ENCODE measurements at places on chromosomes 5 and 9. TPM values are rescaled to one million over a fixed set of nuclear protein-coding genes. Genes with fewer than 3 reads are reported as not detected.

DNA sequence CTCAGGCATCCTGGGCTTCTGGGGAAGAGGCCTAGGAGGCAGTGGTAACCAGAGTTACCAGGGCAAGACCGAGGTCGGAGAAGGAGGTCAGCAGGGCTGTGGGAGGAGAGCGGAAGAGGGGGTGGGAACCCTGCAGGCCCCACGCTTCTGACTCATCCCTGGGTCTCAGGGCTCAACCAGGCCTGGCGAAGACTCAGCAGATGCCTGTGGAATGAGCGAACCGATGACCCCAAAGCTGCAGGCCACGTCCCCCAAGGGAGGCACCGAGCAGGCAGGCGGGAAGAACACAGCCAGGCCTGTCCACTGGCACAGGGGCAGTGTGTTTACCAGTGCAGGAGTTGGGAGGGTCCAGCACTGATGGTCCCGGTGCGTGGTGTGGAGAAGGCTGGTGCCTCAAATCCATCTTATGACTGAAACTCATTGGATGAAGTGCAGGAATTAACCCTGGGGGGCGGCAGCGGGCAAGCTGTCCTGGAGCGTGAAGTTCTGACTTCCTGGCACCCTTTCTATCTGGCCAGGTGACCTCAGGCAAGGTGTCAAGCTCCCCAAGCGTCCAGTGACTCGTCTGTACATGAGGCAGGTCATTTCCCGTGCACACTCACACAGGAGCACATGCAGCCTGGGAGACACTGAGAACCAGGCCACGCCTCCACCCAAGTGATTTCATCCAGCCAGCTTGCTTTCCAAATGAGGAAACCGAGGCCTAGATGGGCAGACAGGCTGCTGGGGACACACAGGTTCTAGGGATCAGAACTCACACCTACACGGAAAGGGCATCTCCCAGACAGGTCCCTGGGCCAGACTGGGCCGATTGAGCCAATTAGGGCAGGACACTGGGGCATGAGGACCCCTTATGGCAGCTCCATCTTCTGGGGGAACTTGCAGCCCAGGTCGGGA, 69.1 kb downstream of the ADAMTS2 start:
- DNase-seq, result peak; percentile 28

- DNase-seq, result no peak
Observed at GRCh38 chr5:121863753-121864285, 12.1 kb downstream of the FTMT start.

- DNase-seq, result no peak
Observed at GRCh38 chr5:115657881-115658233, 32.0 kb upstream of the TMED7 start.

COL5A1 gene
- polyA plus RNA-seq, result 111 TPM

- DNase-seq, result no peak
Observed at GRCh38 chr9:116355153-116355921, 201.7 kb downstream of the PAPPA start.

GRCh38 chr5:134091626-134092121, 22.8 kb upstream of the TCF7 start:
- no peak for DNase-seq

DNA sequence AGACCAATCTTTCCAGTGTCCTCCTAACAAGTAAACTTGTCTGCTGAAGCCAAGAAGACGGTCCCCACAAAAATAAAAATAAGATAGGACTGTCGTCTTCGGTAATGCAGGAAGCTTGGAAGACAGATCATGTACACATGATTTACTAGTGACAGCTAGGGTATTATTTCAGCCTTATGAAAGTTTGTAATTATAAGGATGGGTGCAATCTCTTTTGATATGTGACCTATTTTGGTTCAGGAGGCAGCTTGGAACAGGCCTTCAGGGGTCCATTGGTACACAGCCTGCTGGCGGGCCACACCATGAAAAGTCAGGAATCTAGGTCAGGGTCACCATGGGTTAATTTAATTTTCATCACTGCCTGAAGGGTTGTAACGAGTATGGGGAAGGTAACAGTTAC, 13.7 kb upstream of the MEIKIN start:
- no peak for DNase-seq

Data from renal pelvis (tissue), 12 donors.